ENCODE measurements at places on chromosomes 5 and 9.
A peak's percentile ranks its signal among the peaks of the same experiment; 100 is the strongest.

GRCh38 chr5:94361832-94362796, 256.3 kb downstream of the KIAA0825 start:
- DNase-seq, result no peak

GRCh38 chr5:1472964-1473628, 27.9 kb upstream of the SLC6A3 start:
- DNase-seq, result no peak

DNA sequence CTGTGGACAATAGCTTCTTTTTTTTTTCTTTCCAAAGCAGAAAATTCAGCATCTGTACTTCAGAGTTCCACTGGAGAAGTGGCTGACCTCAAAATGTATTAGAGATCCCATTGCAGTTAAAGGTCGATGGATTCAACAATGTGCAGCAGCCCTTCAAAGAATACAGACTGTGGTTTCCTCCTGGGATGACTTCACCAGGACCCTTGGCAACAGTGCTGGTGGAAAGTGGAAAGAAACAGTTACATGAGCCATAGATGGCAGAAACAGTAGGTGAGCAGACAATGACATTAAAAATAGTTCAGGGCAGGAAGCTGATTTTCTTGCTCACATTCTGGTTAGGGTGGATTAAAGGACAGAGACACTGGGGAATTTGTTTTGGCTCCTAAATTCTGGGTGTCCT, 62.4 kb downstream of the SLC28A3 start:
- DNase-seq, result no peak

GRCh38 chr5:98130261-98131035, 643.0 kb upstream of the RGMB start:
- DNase-seq, result no peak

- DNase-seq, result no peak
Observed at GRCh38 chr9:127509261-127509954, 58.1 kb downstream of the LRSAM1 start.

DNA sequence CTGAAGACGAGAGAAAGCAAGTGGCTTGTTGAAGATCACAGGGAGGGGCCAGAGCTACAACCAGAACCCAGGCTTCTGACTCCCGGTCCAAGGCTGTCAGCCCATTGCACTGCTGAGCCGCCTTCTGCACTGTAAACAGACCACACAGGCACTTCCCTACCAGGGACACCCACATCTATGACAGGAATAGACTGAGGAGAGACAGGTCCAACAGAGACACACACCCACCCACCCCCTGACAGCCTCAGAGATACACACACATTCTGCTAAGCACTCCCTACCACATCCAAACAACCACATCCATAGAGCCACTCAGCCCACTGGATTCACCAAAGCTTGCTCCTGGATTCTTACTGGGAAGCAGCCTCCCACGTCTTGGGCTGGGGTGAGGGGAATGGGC, 23.0 kb upstream of the MYORG start:
- no peak for DNase-seq

DNA sequence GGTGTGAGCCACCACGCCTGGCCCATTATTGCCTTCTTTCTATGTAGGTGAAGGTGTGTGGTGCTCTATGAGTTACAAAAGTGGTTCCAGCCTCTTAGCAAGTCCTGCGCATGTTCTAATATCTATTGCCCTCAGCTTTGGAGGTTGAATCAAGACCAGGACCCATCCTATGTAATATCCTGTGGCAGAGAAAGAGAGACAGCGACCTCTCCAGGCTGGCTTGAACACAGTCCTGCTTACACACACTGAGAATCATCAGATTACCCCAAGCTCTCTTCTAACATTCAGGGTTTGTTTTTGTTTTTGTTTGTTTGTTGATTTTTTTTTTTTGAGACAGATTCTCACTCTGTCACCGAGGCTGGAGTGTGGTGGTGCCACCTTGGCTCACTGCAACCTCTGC, 94.7 kb upstream of the OSMR start:
- peak; percentile 6 for DNase-seq

DNA sequence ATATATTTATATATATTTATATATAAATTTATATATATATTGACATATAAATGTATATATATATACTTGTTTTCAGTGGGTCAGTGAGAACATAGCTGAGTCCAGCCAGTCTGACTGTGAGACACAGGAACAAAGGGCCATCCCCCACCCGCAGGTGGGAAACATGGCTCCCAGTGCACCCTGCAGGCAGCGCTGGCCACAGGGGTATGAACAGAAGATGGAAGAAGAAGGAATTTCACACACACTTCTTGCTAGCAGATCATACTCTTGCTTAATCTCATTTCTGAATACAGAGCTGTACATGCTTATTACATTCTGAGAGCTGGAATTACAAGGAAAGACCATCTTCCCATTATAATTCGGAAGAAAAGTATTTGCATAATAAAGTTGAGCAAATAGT, 595.4 kb downstream of the IRX1 start:
- DNase-seq, result no peak

DNA sequence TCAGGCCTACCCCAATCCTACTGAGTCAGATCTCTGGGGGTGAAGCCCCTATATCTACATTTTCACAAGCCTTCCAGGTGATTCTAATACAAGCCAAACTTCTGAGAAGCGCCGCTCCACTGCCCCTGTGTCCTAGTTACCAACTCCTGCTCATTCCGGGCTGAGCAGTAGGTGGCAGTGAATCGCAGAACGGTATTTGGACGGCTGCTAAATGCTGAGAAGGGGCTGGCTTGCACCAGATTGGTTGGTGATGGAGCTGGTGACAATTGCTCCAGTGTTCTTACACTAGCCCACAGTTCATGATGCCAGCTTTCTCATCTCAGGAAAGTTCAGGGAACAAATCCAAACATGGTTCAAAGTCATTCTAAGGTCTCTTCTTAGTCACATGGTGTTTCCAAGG, 31.1 kb upstream of the FGF1 start:
- peak; percentile 84 for DNase-seq

DNA sequence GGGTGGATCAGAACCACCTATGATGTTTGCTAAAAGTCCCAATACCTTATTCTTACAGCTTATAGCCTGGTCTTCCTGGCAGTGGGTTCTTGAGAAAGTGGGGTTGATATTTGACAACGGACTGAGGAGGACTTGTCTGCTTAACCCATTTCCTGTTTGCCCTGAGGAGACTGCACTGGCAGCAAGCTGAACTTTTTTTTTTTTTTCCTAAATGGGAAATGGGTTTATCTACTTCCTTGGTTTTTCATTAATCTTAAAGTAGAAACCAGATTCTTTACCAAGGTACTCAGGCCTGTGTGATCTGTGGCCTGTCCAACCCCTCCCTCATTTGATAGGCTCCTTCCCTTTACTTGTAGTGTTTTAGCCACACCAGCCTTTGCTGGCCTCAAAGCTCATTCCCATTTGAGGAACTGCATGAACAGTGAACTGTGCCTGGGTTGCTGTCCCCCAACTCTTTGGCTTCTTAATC, 47.1 kb downstream of the C9orf57 start:
- DNase-seq, result no peak

DNA sequence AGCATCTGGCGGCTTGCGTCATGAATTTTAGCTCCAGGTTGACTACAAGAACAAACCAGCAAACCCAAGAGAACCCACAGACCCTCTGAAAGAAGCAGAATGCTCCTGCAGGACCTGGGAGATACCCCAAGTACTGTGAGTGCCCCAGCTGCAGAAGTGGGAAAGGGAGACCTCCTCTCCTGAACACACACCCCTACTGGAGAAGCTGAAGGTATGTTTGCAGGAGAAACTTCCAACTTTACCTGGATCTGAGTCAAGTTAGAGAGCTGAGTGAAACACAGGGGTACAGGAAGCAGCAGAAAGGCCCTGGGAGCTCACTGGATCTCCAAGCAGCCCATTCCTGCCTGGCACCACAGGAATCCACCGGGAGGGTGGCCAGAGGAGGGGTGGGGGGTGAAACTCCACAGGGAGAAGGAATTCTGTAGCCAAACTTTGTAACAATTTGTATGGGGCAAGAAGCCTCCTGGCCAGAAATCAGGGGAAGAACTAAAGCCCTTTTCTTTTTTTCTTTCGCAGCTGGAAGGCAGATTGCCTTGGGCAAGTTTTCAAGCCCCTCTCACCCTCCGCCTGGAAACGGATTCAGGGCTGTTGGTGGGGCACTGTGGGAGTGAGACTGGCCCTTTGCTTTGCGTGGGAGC, 576.2 kb downstream of the BNC2 start:
- no peak for DNase-seq

DNA sequence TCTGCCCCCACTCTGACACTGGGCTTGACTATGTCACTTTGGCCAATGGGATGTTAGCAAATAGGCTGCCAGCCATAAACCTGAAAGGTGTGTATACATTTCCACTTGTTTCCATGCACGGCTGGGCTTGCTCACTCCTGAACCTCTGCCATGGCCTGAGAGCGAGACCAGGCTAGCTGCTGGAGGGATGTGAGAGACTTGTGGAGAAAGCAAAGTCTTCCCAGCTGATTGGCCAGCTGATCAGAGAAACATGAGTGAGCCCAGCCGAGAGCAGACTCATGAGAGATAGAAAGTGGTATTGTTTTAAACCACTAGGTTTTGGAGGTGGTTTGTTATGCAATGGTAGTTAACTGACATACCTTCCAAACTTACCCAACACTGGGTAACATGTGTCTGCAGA, 13.9 kb downstream of the FAM193B start:
- no peak for DNase-seq

DNA sequence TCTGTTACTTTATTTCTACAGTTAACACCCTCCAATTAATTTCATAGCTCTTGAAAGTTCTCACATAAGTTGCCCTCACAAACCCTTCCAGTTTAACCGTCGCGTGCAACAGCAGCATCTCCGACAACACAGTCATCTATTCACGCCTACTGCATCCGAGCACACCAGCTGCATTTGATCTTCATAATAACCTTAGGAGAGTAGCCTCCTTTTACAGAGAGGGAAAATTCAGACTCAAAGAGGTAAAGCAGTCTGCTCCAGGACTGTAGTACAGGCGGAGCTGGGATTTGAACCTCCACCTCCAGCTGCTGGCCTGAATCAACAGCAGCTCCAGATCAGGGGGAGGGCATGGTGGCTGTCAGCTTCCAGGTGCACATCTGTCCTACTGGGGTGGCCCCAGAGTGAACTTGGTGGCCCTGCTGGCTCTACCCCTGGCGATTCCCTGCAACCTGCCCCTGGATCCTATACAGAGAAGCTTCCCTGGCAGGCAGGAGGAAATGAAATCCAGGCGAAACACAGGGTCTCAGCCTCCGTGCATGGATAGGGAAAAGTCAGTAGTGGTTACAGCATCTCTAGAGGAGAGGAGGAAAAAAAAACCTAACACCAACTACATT, 71.6 kb upstream of the UNC5A start:
- no peak for DNase-seq

All from midbrain (tissue), 1 donor.